ENCODE measurements at places on chromosomes 6 and 20.

- no peak for DNase-seq
Observed at GRCh38 chr6:5302220-5302946, 41.1 kb downstream of the FARS2 start.

GRCh38 chr6:4272996-4273395 is 137.6 kb upstream of the ECI2 start:
- no peak for DNase-seq

- no peak for DNase-seq
Observed at GRCh38 chr20:59512651-59513050, 91.7 kb upstream of the PHACTR3 start.

DNA sequence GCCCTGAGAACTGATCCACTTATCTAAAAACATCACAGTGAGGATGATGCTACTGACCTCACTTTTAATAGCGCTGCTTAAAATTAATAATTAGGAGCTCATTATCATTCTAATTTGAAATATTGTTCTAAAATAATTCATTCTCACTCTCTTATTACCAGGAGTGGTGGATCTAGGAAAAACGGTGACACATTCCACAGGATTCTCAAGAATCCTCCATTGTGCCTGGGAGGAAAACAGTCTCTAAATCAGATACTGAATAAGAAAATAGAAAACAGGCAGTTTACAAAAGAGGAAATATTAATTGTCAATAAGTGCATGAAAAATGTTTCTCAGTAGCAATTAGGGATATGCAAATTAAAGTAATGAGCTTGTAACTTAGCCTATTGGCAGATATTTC is 187.4 kb downstream of the TENT5A start:
- no peak for DNase-seq

GRCh38 chr6:741410-742339 is 48.7 kb upstream of the EXOC2 start:
- DNase-seq = no peak

DNA sequence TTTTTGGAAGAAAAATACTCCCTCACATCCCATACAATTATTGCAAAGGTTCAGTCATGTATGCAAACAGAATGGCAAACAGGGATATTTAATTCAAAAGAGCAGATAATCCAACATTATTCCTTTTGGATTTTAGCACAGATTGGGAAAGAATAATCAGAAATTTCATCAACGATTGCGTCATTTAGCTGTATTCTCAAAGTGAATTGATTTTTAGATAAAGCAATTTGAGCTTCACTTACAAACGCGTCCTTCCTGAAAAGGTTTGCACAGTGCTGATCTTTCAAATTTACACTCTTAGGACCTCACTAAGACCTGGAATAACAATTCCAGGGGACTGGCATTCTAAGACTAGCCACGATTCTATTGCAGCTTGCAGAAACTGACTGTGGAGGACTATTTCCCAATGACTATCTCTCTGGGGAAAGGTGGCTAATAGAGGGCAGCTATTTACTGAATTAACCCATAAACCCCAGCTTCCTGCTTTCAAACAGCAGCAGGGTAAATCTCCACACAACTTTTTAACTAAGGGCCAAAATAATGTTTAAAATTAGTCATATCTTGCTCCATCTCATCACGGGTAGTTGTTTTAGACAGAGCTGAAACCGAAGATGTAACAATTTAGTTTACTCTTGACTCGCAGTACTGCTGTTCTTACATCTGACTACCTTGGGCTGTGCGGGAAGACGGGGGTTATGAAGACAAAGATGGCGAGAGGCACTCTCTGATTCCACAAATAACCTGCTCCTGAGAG is 131.2 kb upstream of the FAM184A start:
- DNase-seq = no peak

DNA sequence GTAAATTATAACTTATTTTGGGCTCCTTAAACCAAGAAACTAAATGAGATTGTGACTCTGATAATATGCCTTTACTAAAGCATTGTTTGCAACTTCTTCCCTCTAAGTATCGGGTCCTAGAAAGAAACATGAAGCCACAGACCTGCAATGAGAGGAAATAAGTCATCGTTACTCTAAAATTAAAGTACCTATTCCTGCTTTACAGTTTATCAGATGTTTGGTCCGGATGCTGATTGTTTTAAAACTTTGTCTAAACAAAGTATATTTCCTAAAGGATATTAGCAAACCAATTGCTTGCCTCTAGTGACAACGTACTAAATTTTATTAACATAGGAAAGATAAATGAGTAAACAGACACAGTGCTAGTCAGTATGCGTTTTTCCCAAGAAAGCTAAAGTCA is 216.8 kb downstream of the GJA1 start:
- no peak for DNase-seq

DNA sequence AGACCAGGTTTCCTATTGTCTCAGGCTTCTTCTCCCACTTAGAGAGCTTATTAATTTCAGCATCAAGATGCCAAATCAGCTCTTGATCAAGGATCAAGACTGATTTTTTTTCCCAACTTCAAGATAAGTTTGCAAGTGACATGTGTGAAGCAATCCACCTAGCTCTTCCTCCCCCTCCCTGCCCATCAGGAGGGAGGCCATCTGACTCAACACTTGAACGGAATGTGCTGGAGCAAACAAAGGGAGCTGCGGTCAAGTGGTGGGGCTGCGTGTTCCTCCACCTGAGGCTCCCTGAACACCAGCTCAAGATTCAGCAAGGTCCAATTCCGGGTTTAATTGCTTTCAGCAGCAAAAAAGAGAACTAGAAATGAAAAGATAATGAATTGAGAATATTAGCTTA is 38.7 kb downstream of the TTI1 start:
- no peak for DNase-seq

DNA sequence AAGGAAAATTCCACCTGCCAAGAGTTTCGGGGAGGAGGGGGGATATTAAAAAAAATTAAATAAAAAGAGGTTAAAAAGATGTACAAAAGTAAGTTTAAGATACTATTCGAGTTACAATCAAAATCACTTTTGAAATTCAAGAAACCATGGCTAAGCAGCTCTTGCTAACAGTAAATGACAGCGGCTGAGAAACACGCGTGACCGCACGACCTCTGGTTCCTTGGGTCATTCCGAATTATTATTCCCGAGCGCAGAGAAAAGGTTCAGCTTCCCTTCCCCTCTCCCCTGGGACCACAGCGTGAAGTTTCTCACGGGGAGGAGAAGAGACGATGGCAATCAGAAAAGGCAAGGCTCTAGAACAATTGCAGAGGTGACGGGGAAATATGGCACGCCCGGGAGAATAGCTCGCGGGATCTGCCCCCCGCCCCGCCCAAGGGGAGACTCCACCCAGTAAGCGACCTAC is 496 bp downstream of the TMEM242 start:
- no peak for DNase-seq

DNA sequence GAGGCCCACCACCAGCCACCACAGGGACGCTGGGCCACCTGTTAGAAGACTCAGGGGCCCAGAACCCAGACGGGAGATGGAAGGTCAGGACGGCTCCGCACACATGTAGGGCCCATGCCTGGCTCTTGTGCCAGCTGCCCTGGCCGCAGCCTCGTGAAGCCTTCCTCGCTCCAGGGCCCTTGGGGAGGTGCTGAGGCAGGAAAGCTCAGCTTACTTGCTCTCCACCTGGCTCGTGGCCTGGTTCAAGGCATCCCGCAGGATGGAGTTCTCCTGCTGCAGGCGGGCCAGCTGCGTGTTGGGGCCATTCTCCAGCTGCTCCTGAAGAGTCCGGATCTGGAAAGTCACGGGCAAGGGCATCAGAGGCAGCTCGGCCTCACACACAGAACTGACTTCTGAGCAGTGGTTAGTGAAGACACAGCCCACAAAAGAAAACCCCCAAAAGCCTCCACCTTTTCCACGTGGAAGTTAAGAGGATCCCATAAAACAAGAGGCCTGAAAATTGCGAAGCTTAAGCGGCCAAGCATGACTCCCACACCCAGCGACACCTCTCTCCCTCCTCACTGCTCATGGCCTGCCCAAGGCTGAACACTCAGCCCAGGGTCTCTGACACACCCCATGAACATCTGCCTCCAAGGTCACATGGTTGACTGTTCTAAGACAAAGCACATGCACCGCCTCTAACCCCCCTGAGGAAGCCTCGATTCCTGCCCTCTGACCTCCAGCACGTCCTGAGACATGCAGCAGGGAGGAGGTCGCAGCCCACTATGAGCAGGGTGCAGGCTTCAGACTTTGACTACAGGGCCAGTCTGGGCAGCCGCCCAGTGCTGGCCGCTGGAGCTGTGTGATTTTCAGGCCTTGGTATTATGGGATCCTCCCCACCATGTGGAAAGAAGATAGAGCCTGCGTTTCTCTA is 46.5 kb downstream of the RRBP1 start:
- DNase-seq = no peak

DNA sequence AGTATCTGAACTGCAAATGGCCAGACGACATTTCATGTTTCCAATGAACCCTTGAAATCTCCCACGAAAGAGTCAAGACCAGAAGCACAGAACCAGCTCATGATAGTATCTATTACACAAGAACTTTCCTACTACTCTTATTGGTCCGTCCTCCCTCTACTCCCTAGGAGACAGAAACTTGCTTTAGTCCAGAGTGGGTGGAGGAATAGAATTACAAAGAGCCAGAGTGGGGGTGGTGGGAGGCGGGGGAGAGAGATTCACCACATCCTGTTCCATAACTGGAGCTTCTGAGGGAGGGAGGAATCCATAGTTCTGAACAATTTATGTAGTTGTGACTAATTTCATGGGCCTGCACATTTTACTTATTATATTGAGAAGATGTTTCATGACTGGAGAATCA is 18.5 kb upstream of the WFDC10A start:
- no peak for DNase-seq

DNA sequence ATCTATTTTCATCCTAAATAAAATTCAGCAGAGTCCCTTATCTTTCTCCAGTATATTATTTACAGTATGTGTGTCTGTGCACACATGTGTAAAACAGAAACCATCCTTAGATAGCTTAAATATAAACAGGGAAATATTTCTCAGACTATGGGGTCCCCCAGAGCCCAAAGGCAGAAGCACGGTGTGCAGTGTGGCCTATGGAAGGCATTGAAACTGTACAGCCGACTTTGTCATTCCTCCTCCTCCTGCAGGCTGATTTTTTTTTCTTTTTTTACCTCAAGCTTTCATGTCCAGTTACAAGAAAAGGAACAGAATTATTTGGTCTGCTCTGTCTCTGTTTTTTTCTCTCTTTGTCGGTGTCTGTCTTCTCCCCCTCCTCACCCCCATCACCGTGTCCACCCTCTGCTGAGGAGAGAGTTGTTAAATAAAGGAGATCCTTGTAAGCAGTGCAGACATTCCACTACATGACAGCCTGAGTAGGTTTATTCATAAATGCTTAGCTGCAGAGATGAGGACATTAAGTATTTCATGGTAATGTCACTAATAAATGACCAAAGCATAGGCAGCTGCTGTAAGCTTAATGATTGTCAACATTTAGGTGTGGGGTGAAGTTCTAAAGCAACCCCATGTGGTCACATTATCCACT is 31.8 kb upstream of the SLC35D3 start:
- DNase-seq = no peak

DNA sequence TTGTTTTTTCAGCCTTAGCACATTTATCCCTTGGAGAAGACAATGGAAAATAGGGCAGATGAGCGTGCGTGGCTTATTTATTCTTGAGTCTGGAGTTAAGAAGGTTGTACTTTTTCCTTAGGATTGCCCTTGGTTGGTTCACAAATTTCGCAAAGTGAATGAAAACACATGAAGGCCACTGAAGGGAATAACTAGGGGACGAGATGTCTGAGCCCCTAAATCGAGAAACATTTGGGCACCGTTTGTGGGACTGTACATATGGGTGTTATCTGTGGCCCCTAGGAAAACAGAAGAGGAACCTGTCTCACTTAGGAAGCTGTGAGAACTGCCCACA is 19.4 kb upstream of the TRIM27 start:
- no peak for DNase-seq

Data from islet precursor cell (in vitro differentiated cells).